M059J (cell line): ENCODE measurements at places on chromosomes 4 and X. TPM values are rescaled to one million over a fixed set of nuclear protein-coding genes. Genes with fewer than 3 reads are reported as not detected.

DNA sequence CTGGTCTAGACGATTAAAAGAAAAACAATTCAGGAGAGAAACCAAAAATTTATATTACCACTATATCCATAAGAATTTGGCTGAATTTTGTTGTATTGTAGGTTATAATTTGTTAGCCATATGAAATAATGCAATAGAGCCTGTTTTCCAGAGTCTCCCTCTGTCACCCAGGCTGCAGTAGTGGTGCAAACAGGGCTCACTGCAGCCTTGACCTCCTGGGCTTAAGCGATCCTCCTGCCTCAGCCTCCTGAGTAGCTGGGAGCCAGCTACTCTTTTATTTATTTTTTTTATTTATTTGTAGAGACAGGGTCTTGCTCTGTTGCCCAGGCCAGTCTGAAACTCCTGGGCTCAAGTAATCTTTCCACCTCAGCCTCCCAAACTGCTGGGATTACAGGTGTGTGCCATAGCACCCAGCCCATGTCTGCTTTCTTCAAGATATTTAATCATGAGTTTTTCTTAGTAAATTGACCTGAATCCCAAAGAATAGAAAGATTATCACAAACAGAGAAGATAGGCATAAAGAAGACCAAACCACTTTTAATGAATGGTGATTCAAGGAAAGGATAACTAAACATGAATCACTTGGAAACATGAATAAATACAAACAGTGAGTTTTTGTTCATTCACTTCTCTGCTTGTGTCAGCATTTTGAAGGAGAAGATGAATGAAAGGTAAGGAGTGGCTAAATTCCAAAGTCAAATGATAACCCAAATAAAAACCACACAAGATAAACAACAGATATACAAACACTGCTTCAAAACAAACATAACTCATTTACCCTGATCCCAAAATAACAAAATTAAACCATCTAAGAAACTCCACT lies 82.1 kb downstream of the PPP3CA start:
- peak; percentile 49 for DNase-seq

The SYTL4 gene
- 9.1 and 13.3 TPM in 2 replicates for total RNA-seq

DNA sequence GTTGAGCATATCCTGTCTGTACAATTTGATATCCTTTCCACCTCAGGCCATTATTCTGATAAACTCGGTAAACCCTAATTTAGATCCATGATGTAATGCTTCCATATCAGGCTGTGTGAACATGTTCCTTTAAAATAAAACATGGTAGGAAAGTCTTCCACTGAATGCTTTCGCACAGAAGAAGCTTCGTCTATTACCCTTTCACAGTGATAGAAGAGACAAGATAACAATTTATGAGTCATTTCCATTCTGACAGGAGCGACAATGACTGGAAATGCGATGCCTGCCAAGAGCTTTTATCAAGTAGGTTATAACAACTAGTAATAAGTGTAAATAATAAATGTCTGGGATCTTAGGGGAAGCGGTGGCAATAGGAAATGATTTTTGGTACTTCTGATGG lies 98.8 kb downstream of the TTC29 start:
- DNase-seq: no peak

- no peak for DNase-seq
These were observed 73.0 kb downstream of the FAT4 start for GRCh38 chr4:125387770-125388169.

GRCh38 chrX:109389917-109390316 lies 92.0 kb downstream of the GUCY2F start:
- no peak for DNase-seq

DNA sequence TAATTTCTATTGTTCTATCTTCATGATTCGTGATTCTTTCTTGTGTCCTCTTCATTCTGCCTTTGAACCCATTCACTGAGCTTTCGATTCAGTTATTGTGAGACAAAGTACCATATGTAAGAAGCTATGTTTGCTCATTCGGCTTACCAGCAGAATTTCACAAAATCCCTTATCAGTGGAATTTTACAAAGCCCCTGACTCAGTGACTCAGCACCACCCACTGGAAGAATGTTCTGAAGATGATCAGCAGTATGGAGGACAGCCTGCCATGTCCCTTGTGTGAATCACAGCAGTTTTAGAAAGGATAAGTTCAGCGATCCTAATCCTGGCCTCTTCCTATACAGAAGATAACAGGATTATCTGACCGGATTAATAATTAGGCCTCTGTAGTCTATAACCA lies 5.8 kb upstream of the UXT start:
- DNase-seq: no peak

The TMEM156 gene
- total RNA-seq: 0.37 and 3.9 TPM in 2 replicates

GRCh38 chr4:61877266-61877665 lies 677.1 kb downstream of the ADGRL3 start:
- no peak for DNase-seq

- no peak for DNase-seq
These were observed 6.5 kb upstream of the NDST4 start for GRCh38 chr4:115119804-115120352.

- DNase-seq: no peak
These were observed 1064.7 kb upstream of the GRIA3 start for GRCh38 chrX:122119361-122119760.

The CENPVL2 gene
- not detected in 2 replicates for total RNA-seq

DNA sequence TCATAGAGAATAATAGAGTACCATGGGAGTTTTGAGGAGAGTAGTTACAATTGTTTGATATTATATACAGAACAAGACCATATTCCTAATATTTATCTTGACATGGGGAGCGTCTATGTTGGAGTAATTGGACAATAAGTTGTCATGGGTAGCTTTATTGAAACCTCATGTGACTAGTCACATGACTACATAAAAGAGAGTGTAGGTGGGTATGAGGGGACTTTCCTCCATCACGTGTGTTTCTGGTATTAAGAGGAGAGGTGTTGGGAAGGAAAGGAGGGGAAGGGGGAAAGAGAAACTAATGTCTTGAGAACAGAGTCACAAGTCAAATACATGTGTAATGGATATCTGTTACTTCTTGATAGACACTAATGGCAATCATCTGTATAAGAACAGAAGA lies 33.1 kb downstream of the PDLIM5 start:
- DNase-seq: no peak

DNA sequence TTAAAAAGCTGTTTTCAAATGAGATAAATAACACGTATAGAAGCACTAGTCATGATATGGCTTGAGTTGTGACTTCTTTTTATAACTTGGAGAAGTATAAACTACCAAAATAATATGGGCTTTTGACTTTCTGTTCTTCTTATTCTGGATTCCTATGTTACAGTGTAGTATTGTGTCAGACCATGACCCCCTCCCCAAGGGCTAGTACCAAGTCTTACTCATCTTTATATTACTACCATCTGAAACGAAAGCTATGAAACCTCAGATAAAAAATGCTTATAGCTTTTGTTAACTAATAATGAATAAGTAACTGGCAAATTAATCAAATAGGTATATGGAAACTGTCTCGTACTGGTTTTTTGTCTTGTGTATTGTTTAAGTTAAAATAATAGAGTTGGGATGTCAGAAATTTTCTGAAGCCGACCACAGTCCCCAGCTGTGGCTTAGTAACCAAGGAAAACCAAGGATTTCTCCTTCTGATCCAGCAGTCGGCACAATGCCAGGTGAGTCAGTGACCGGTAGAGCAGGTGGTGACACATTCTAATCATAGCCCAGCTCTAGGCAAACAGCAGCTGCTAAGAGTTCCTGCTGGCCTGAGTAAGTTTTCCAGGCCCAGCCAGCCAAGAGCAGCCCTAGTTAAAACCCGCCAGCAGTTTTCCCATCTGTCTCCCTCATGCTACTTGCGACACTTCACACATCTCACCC lies 163.3 kb upstream of the PRDX4 start:
- peak; percentile 92 for DNase-seq
